ENCODE measurements at places on chromosomes 4 and X.
A peak's percentile ranks its signal among the peaks of the same experiment; 100 is the strongest.

GRCh38 chrX:9482837-9483236, 18.0 kb downstream of the TBL1X start:
- DNase-seq = no peak

- no peak for DNase-seq
These were observed 64.5 kb upstream of the PRPS1 start for GRCh38 chrX:107563824-107564223.

DNA sequence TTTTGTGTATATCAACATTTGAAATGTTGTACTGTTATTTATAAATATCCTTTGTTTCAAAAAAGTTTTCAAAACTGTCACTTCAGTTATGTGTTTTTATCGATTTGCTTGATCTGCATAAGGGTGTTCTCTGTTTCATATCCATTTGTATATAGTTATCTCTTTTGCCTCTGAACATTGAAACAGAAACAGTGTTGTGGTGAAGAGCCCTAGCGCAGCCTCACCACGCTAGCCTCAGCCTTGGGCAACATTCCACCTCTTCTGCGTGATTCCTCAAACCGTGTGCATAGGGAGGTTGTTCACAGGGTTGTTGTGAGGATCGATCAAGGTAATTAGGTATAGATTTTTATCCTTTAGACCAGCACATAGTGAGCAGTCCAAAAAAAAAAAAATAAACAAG, 287.0 kb upstream of the GALNT7 start:
- no peak for DNase-seq

DNA sequence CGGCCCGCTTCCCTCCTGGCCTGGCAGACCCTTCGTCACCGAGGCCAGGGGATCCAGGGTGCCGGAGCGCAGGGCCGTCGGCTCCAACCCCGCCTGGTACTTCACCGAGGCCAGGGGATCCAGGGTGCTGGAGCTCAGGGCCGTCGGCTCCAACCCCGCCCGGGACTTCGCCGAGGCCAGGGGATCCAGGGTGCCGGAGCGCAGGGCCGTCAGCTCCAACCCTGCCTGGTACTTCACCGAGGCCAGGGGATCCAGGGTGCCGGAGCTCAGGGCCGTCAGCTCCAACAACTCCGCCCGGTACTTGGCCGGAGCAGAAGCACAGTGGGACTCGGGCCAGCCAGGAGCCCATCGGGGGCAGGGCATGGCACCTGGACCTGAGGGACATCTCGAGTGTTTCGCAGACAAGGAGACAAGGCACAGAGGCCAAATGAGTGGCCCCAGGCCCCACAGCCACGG, 85.1 kb downstream of the FAM53A start:
- no peak for DNase-seq

DNA sequence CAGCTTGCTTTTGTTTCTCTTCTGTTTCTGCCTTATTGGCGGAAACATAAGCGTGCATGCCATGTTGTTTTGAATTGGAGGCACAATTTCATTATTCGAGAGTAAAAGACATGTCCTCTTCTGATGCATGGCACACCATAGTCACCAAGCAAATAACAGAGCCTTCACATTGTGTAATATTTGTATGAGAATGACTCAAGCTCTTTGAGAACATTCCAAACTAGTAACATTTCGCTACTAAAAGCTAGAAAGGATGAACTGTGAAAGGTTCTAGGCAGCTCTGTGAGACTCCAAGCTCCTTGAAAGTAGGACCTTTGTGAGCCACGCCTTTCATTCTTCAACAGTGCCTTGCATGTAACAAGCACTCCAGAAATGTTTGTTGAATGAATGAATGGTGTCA, 9.2 kb upstream of the ANXA3 start:
- DNase-seq = no peak

- peak; percentile 55 for DNase-seq
These were observed 73.8 kb upstream of the FREM3 start for GRCh38 chr4:143773998-143774895.

- DNase-seq = peak; percentile 73
These were observed 918 bp upstream of the FGFRL1 start for GRCh38 chr4:1010395-1011021.

GRCh38 chr4:26022346-26023202, 108.6 kb downstream of the SMIM20 start:
- DNase-seq = peak; percentile 44
